ENCODE measurements at places on chromosomes 13 and 19.

DNA sequence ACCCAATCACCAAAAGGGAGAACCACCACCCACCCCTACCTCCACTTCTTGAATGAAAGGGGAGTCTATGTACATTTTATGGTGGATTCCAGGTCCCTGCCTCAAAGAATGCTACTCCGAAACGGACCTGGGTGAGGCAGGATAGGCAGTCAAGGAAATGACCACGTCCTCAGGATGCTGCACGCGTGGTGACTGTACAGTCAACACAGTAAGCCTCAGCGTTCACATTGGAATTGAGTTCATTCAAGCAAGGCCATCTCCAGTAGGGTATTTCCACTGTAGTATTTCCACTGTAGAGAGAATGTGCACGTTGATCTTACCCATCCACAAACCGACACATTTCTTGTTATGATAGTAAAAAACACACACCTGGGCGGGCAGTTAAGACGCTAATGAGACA, 16.9 kb downstream of the ZSCAN5C start:
- no peak for DNase-seq

GRCh38 chr19:51926784-51927741, at the start of gene ZNF613:
TSS of gene ZNF613 (plus strand) at chr19:51927472. CDS start at chr19:51936221, 8,749 bp downstream.
- peak; percentile 92 for DNase-seq

DNA sequence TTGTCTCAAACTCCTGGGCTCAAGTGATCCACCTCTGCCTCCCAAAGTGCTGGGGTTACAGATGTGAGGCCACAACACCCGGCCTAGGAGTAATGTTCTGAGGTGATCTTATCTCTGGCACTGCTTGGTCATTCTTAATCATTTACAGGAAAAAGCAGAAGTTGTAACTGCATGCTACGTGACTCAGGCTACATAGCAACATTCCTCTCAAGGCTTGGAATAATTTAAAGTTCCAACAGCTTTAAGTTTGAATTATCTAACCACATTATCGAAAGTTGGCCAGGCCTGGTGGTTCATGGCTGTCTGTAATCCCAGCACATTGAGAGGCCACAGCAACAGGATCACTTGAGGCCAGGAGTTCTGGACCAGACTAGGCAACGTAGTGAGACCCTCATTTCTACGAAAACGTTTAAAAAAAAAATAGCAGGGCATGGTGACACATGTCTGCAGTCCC, 3.9 kb upstream of the B9D2 start:
- no peak for DNase-seq

GRCh38 chr13:40624383-40624782, 42.1 kb downstream of the FOXO1 start:
- DNase-seq, result no peak

DNA sequence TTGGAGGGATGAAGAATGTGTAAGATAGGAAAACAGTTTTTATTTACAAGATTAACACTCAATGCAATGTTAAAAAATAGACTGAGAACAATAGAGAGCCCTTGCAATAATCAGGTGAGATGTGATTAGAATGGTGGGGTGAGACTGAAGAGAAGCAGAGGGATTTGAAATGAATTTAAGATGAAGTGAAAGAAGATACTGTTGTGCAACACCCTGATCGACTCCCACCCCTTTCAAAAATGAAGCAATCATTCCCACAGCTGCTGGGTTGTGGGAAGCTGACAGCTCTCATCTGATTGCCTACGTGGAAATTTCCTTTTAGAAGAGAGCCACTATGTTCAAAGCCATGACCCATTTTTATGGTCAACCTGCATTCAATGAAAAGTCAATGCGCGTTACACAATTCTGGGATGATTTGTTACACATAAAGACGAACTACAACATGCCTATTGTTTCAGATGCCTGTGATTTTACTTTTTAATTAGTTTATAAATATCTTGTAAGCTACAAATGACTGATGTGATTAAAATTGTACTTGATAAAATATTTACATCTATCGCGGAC, 1374.8 kb downstream of the PCDH9 start:
- no peak for DNase-seq

DNA sequence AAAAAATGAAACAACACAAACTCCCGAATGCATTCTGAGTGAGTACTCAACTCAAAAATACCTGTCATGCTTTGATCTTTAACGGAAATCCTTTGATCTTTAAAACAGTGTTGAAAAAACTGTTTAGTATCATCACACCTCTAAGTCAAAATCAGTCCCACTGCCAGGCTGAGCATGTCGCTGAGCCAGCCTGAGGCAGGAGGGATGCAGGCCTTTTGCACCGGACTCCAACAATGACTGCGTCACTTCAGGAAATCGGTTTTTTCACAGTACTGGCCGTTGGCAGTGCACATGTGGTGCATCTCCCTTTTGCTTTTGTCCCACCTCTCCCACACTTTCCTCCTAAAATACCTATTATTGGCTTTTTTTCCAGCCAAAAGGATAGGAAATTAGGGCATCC, 78.2 kb downstream of the SHISA2 start:
- DNase-seq, result no peak

GRCh38 chr13:109717686-109718085, 68.7 kb downstream of the IRS2 start:
- DNase-seq, result no peak

- DNase-seq, result no peak
Observed at GRCh38 chr19:39795001-39795400, 16.3 kb downstream of the LEUTX start.

- no peak for DNase-seq
Observed at GRCh38 chr19:45115809-45116615, 23.0 kb downstream of the PPP1R37 start.

- DNase-seq, result no peak
Observed at GRCh38 chr13:45865414-45865813, 13.9 kb upstream of the SIAH3 start.

- no peak for DNase-seq
Observed at GRCh38 chr13:99963816-99964339, 7.7 kb downstream of the ZIC5 start.

- DNase-seq, result no peak
Observed at GRCh38 chr19:4993683-4994082, 24.8 kb downstream of the KDM4B start.

GRCh38 chr13:31009166-31009565, 76.7 kb downstream of the TEX26 start:
- no peak for DNase-seq

DNA sequence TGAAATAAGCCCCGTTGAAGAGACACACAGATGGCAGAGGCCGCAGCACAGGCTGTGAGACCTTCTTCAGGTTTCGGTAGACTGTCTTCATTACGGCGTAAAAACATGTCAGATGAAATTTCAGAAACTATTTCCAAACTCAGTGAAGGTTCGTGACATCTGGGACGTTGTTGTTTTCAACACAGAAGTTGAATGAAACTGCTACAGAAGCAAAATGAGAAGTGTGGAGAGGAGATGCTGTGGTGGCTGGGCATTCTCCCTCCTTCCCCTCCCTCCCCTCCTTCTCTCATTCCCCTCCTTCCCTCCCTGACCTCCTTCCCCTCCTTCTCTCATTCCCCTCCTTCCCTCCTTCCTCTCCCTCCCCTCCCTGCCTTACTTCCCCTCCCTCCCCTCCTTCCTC, 113.6 kb downstream of the ATP11A start:
- DNase-seq, result no peak

DNA sequence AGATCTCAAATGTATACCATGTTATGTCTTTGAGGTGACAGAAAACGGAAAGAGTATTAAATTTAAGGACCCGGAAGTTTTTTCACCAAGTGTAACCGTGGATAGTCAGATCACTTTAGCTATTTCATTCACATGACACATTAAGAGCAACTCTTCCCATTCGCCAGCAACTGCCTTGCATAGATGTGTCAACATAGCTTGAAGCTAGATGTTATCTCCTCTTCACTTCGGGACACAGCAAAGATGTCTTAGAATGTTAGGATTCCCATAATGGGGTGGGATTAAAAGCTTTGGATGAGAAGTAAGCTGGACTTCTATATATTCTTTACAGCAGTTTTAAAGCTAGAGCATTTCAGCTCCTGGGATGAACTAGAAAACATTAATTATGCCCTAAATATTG, 1135.9 kb upstream of the PCDH20 start:
- no peak for DNase-seq

DNA sequence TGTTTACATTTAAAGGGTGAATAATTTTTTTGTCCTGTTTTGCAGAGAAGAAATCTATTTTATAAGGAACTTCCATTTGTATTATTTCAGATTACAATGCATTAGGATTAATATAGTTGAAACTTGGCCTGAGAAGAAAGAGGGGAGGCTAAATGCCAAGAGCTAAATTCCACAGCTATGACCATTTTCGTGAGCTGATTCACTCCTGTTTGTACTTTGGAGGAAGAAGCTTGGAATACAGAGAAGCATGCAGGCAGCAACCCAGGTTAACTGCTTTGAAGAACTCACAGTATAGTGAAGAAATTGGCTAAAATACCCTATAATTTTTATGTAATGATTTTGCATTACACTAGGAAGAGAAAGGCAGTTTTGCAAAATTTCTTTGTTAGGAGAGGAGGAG, 309.4 kb upstream of the KLF12 start:
- no peak for DNase-seq

DNA sequence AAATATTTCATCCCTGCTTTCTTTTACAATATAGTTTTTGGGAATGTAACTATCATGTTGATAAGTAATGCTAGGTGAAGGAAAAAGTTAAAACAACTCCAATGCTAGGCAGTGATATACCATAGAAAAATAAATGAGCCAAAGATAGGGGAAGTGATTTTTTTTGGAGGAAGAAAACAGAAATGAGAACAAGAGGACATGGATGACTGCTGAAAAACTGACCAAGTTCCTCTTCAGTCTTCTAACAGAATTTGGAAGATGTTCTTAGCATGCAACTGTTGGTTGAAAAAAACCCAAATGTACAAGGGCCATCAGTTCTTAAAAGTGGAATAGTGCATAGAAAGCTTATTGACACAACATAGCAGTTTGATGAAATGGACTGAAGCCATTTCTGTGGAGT, 262.5 kb upstream of the STARD13 start:
- DNase-seq, result no peak

GRCh38 chr13:73722120-73722519, 412.1 kb downstream of the KLF12 start:
- DNase-seq, result no peak

GRCh38 chr13:42894765-42895243, 97.2 kb downstream of the EPSTI1 start:
- DNase-seq, result no peak

DNA sequence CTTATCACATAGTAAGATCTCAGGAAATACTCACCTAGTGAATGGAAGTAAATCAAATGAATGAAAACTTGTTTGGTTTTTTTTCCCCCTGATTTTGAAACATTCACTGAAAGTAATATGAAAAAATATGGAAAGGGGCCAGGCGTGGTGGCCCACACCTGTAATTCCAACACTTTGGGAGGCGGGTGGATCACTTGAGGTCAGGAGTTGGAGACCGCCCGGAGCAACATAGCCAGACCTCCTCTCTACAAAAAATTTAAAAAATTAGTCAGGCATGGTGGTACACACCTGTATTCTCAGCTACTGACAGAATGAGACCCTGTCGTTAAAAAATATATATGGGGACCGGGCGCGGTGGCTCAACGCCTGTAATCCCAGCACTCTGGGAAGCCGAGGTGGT, 149.6 kb downstream of the SIPA1L3 start:
- no peak for DNase-seq

GRCh38 chr19:7933411-7933810, 7.5 kb upstream of the CTXN1 start:
- no peak for DNase-seq

GRCh38 chr19:13797870-13798269, 2.6 kb downstream of the ZSWIM4 start:
- no peak for DNase-seq

Measured in mucosa of gallbladder (tissue), 1 donor.